Inflammatory macrophage treated with lipopolysaccharide for 4 hours (primary cell): ENCODE measurements at places on chromosomes 6 and 20.

- no peak for DNase-seq
Observed at GRCh38 chr6:10163203-10163962, 251.5 kb downstream of the TFAP2A start.

DNA sequence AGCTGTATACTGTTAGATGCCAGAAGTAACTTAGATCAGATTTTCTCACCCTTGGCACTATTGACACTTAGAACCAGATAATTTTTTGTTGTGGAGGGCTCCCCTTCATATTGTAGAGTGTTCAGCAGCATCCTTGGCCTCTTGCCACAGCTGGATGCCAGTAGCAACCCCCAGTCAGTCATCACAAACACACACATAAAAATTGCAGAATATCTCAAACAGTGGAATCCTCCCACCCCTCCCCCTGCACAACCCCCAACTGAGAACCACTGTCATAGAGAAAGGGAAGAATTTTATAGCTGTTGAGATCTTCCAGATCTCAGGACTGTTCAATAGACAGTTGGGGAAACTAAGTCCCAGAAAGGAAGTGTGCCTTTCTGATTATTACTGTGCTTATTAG lies 81.2 kb upstream of the VSTM2L start:
- DNase-seq = no peak

DNA sequence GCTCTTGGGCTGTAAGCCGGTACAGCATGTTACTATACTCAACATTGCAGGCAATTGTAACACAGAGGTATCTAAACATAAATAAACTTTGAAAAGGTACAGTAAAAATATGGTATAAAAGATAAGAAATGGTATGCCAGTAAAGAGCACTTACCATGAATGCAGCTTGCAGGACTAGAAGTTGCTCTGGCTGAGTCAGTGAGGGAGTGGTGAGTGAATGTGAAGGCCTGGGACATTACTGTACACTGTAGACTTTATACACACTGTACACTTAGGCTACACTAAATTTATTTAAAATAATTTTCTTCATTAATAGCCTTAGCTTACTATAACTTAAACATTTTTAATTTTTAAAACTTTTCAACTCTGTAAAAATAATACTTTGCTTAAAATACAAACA lies 37.8 kb upstream of the ANKEF1 start:
- no peak for DNase-seq

DNA sequence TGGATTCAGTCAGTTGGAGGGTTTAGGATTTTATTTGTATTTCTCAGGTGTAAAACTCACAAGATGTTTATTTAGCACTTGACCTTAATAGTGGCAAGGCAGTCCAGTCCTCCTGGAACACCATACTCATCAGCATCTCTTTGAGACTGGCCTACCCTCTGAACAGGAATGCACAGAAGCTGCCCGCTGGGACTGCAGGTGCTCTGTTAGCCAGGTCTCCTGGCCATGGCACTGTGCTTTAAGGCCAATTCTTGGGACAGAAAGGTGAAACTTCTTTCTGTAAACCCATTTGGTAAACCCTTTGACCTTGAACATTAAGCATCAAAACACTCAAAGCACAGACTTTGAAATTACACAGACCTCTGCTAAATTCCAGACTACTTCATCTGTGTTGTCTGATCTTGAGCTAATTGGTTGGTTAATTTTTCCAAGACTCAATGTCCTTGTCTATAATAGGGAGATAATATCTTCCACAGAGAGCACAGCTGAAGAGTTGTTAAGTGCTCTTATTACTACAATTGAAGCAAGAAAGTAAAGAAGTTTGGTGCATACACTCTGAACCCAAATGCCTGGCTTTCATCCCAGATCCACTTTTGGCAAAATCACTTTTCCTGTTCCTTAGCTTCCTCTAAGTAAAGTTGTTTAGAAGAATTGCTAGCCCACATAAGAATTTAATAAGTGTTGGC lies 54.9 kb upstream of the NT5E start:
- no peak for DNase-seq

DNA sequence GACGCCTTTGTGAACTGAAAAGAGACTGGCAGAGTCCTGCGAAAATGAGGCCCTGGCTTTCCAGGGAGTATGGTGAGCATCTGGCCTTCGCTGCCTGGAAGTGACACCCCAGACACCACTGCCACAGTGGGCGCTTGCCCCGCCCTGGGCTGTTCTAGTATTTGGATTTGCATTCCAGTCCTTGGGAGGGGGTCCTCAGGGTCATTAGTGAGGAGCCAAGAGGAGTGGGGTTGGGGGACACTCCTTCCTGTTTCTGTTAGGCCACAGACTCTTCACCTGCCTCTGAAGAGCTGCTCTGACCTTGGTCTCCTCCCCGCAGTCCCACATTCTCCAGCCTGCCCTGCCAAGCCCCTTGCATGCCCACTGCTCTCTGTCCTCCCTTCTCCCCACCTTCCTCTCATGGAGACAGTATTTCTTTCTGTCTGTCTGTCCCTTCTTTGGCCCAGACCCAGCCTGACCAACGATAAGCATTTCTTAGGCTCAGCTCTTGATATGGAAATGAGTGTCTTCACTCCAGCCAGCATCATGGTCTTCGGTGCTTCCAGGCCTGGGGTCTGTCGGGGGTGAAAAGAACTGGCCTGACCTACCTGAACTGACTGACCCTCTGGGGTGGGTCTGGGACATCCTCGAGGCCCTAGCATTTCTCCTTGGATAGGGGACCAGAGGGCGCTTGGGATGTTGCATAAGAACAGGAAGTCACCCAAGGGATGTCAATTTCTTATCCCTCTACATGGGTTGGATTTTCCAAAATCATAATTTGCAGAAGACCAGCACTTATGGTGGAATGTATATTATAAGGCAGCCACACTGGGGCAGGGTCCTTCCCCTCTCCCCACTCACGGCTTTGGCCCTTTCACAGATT lies 19.4 kb downstream of the SLC9A8 start:
- DNase-seq = no peak

DNA sequence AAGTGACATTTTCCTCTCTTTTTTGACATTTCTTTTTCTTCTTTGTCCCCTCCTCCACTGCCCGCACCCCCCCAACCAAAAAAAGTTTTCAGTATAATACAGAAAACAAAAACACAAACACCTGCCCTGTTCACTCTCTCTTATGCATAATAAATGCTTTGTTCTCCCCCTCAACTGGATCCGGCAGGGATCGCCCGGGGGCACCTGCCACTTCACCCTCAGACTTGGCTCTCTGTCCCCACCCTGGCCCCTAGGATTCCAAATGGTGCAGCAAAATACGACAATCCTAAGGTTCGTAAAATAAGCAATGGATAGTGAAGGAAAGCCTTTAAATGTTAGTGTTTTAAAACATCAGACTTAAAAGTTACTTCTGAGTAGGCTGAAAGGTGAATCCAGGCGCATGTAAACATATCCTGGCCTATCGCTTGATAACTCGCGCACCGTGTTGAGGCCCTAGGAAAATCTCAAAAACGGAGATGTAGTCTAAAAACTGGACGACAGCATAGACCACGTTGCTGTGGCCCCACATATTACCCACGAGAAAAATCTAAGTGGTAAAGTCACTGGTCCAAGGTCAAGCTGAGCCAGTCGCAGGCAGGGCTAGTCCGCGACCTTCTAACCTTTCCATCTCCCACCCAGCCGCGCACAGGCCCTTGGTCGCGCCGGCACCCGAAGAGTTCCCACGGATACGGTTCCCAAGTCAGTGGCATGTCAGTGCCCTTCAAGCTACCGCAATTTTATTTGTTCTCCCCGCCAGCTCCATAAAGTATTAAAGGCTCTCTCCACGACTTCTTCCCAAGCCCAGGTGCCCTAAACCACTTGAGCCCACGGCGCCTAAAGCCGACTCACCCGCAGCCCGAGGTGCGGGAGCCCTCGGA lies 130.8 kb downstream of the OGFRL1 start:
- no peak for DNase-seq

- peak; percentile 2 for DNase-seq
Observed at GRCh38 chr6:27720607-27721580, 191.3 kb downstream of the OR2B2 start.

- DNase-seq = no peak
Observed at GRCh38 chr6:119653329-119653728, 303.8 kb upstream of the MAN1A1 start.

DNA sequence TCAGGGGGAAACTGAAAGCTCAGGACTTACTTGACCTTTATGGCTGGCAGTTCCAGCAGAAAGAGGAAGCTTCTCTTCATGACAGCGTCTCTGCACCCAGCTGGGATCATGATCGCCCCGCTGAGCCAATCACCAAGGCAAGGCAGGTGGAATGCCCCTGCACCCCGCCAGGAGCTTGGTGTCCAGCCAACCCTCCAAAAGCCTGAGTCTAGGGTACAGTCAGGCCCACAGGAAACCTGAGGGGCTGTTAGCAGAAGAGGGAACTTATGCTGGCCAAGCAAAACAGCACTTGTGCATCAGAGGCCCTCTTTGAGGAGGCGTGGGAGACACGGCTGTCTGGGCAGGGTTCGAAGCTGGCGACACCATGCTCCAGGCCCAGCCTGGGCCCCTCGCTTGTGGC lies 188.3 kb upstream of the GMDS start:
- peak; percentile 32 for DNase-seq

GRCh38 chr6:104686550-104687175 lies 173.1 kb downstream of the HACE1 start:
- no peak for DNase-seq

DNA sequence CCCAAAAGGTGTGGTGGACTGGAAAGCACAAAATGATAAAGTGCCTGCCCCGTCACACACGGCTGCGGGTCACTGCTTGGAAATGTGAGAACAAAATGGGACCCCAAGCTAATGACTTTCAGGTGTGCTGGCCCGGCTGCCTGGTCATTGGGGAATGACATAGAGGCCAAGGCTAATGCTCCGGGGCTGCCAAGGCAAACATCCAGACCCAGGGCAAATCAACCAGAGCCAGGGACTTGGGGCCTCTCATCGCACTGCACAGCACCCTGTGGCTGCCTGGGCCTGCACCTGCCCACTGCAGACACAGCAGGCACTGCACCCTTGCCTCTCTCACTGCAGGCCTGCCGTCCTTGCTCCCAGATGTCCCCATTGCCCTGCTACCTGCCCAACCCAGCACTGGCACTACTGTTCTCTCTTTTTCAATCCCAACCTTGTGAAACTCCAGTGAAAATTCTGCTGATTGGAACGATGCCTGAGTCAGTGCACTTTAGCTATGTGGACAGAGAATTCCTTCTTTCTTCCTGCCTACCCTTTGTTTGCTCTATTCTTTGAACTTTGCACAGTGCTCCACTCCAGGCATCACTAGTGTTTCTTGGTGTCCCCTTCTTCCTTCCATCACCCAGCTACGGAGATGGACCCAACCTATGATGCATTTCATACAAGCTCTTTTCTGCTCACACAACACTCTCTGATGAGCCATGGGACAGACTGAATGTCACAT lies 849.5 kb downstream of the MAFB start:
- DNase-seq = no peak

DNA sequence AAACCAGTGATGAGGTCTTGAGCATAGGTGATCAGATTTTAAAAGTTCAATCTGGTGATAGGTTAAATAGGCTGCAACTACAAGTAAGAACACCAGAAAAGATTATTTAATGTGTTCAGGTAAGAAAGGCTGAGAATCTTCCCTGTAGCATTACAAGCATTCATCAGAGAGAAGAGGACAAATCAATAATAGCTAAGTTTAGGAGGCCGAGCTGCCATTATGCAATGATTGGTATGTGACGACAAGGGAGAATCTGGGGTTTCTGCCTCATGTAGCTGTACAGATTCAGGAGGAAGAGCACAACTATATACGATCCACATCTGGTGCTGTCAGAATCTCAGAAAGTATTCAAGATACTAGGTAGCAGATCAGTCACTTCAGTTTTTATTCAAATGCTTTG lies 21.9 kb downstream of the MLIP start:
- DNase-seq = no peak

GRCh38 chr6:37029249-37029971 lies 24.0 kb downstream of the FGD2 start:
- DNase-seq = peak; percentile 99

- peak; percentile 33 for DNase-seq
Observed at GRCh38 chr6:10720265-10720959, 2.5 kb upstream of the TMEM14C start.

DNA sequence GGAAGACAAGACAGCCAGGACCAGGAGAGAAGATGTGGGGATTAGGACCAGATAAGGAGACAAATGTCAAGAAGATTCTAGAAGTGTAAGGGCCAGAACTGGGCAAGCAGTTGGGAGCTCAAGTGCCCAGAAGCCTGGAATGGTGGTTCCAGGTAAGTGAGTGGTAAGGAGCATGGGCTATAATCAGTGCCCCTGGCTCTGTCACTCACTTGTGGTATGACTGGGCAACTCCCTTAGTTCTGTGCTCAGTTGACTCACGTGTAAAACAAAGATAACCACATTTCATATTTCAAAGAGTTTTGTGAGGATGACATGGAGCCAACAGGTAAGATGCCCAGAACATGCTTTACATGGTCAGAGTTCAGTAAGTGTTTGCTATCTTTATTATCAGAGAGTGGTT lies 11.2 kb downstream of the CCDC167 start:
- DNase-seq = no peak

- DNase-seq = no peak
Observed at GRCh38 chr20:45191926-45192325, 14.9 kb upstream of the SEMG1 start.
